Adrenal gland (tissue), 19 donors: ENCODE measurements at places on chromosomes 16 and 17. TPM values are rescaled to one million over a fixed set of nuclear protein-coding genes. Genes with fewer than 3 reads are reported as not detected.

DNA sequence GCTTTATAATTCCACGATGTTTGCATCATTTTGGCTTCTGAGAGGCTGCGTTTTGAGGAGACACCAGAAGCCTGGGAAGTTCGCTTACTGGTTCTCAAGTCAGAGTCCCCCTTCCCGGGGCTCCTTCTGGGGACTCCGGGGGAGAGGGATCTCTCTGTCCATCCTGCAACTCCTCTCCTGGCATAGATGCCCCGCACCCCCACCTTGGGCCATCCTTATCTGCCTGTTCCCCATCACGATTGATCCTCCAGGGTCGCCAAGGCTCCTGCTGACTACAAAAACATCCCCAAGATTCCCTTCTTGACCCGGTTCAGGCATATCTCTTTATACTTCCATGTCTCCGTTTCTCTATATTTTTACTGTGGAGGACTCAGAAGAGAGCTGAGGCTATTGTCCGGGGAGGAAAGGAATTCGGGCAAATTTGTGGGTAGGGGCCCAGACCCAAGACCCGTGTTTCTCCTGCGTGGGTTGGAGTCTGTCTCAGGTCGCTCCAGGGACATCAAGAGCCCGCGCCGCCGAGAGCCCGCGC lies 18.4 kb upstream of the HOXB13 start:
- no peaks in the 10 kb centered on the region for H3K36me3 ChIP-seq
- no peaks in the 10 kb centered on the region for H3K4me1 ChIP-seq
- DNase-seq = no peak
- H3K4me3 ChIP-seq = no peak overlapping the region

WSCD1 gene
- 2.9 TPM for polyA plus RNA-seq

DNA sequence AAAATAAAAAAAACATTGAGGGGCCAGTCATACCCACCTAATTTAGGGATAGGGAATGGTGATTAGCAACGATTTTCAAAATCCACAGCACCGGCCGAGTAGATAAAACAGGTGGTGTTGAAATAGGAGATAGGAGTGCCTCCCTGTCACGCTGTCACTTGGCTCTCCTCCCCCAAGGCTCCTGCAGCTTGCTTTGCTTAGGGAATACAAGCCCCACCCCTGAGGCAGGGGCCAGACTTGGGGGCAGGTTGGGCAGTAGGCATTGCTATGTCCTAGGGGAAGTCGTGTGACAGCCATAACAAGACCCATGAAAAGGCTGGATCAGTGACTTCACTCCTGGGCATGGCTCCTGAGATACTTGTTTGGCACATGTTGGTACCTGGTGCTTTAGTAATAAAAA lies 25.8 kb downstream of the POLR2A start:
- no peaks in the 10 kb centered on the region for H3K4me1 ChIP-seq
- no peaks in the 10 kb centered on the region for H3K36me3 ChIP-seq
- no peak overlapping the region for H3K27ac ChIP-seq
- no peaks in the 10 kb centered on the region for H3K27me3 ChIP-seq
- no peak for DNase-seq
- no peak overlapping the region for H3K4me3 ChIP-seq

RNF222 gene
- polyA plus RNA-seq = not detected

DNA sequence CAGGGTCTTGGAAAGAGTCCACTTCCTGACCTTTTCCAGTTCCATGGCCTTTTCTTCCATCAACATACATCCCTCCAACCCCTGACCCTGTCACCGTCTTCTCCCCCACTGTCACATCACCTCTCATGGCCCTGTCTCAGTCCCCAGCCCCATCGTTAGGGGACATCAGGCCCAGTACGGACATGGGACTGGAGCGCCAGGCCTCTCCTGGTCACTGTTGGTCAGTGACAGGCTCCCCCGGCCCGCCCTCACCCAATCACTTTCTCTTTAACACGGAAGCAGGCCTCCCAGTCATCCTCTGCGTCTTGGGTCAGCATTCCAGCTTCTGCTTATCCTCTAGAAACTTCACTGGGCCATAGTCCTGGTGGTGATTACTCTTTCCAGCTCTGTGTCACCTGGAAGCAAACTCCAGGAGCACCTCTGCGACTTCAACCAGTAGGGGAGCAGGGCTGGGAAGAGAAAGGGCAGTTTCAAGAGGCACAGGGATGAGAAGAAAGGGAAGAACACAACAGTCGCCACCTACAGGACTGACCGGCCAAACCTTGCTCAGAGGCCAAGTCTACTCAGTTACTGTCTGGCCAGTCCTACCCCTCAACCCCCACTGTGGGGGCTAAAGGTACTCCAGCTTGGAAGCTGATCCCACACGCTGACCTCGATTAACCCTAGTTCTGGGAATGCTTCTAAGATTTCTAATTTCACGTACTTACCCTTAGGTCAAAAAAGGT lies 15.9 kb upstream of the ICAM2 start:
- H3K36me3 ChIP-seq = peaks cover 16% of the 10 kb centered on the region
- no peak overlapping the region for H3K27ac ChIP-seq
- H3K4me3 ChIP-seq = no peak overlapping the region
- DNase-seq = no peak

DNA sequence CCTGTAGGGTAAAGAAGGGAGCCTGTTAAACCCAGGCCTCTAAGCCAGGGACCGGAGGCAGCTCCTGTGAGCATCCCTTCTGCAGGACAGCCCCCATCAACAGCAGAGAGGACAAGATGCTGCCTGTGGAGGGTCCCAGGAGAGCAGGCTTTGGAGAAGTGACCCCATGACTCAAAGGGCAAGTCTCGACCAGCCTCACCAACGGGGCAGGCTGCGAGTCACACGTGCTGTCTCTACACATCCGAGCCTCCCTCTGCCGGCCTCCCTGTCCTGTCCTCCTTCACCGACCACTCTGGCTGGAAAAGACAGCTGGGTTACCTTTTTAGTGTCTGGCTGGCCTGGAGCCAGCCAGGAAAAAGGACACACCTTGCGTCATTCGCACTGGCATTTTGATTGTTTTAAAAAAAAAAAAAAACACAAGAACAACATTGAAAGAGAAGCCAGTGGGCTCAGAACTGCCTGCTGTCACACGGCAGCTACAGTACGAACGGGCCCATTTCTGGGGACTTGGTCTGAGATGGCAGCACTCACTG lies 74.5 kb upstream of the RCVRN start:
- peak; percentile 26 for DNase-seq
- H3K27ac ChIP-seq = no peak overlapping the region
- H3K36me3 ChIP-seq = no peaks in the 10 kb centered on the region
- no peaks in the 10 kb centered on the region for H3K27me3 ChIP-seq

GRCh38 chr16:25258861-25259179 lies 1.2 kb upstream of the ZKSCAN2 start:
- no peak for DNase-seq
- peaks cover 13% of the 10 kb centered on the region for H3K36me3 ChIP-seq
- H3K27me3 ChIP-seq = no peaks in the 10 kb centered on the region
- H3K27ac ChIP-seq = peak overlapping the region; percentile 98

TAC4 gene
- not detected for polyA plus RNA-seq

TM4SF5 gene
- not detected for polyA plus RNA-seq

DNA sequence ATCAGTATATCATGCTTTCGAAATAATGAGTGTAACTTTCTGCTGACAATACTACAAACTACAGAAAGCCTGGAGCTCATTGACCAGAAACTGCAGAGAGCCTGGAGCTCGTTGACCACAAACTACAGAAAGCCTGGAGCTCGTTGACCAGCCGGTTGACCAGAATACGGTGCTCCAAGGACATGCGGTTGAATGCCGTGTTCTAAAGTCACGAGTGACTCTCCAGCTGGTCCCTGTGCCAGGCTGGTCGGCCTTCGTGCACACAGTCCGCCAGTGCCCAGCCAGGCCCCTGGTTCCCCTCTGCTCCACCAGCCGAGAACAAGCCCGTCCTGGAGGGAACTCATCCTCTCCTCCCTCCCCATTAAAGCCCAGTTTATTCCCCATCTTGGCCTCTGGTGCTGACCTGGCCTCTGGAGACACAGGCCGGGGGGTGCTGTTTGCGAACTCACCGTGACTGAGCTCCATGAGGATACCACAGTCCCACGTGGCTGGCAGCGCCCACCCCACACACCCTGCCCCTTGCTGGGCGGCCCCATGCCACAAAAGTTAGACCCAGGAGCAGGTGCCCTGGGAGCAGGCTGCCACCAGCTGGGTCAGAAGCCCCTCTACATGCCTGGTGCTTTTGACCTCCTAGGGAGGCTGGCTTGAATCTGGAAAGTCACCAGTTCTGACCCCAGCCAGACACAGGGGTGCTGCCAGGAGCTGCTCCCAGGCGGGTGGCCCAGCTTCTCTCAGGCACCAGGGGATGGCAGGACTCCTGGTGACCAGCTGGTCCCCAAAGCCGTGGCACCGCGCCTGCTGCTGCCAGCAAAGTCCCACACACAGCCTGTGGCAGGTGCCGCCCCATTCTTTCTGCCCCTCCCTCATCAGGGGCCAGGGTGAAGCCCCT lies 15.5 kb upstream of the CDH15 start:
- peak; percentile 41 for DNase-seq
- H3K4me3 ChIP-seq = no peak overlapping the region
- peaks cover 23% of the 10 kb centered on the region for H3K4me1 ChIP-seq
- H3K36me3 ChIP-seq = no peaks in the 10 kb centered on the region

- H3K36me3 ChIP-seq = no peaks in the 10 kb centered on the region
- H3K27ac ChIP-seq = no peak overlapping the region
- no peaks in the 10 kb centered on the region for H3K27me3 ChIP-seq
- H3K4me3 ChIP-seq = no peak overlapping the region
- no peaks in the 10 kb centered on the region for H3K4me1 ChIP-seq
- no peak for DNase-seq
Observed at GRCh38 chr17:49842846-49843245, 5.0 kb downstream of the TAC4 start.

- DNase-seq = peak; percentile 65
- no peak overlapping the region for H3K4me3 ChIP-seq
- peaks cover 6% of the 10 kb centered on the region for H3K4me1 ChIP-seq
- H3K36me3 ChIP-seq = no peaks in the 10 kb centered on the region
Observed at GRCh38 chr17:48814504-48814903, 2.5 kb downstream of the TTLL6 start.

TAOK1 gene
- polyA plus RNA-seq = 6.4 TPM

- no peak overlapping the region for H3K4me3 ChIP-seq
- no peaks in the 10 kb centered on the region for H3K36me3 ChIP-seq
- no peaks in the 10 kb centered on the region for H3K4me1 ChIP-seq
- H3K27me3 ChIP-seq = no peaks in the 10 kb centered on the region
- DNase-seq = no peak
Observed at GRCh38 chr17:50123649-50124349, 6.2 kb downstream of the SAMD14 start.

- H3K27ac ChIP-seq = no peak overlapping the region
- no peaks in the 10 kb centered on the region for H3K4me1 ChIP-seq
- H3K36me3 ChIP-seq = no peaks in the 10 kb centered on the region
- no peak overlapping the region for H3K4me3 ChIP-seq
- H3K27me3 ChIP-seq = no peaks in the 10 kb centered on the region
- no peak for DNase-seq
Observed at GRCh38 chr16:13742928-13743327, 177.0 kb upstream of the ERCC4 start.

DNA sequence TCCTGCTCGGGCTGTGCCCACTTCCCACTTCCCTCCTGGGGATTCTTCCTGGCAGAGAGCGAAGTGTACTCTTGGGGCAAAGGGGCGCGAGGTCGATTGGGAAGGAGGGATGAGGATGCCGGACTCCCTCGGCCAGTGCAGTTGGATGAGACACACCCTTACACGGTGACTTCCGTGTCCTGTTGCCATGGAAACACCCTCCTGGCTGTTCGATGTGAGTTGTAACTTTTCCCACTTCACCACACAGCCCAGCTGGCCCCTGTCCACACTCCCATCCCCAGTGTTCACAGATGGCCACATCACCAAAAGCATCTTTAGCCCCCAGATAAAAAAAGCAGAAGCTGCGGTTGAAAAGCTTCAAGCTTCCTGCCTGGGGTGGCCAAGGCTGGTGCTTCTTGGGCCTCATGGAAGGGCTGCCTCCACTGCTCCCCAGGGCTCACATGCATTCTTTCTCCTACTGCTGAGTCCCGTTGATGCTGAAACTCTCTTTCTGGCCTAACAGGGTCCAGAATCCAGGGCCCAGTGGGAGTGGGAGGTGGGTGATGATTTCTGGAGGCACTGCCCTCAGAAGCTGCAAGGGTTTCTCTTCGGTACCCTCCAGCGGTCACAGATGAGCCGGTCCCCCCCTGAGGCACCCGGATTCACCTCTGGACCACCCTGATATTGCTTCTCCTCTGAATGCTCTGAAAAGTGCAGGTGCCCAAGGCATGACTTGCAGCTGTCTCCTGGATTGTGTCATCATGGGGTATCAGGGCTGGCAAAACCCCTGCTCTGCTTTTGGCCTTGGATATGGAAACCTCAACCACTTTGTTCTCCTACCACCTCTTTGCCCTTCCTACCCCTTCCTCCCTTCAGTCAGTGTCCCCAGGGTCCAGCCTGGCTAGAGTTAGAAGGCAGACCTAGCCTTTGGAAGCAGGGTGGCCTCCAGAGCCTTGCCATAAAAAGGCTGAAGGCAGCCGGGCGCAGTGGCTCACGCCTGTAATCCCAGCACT lies 2.2 kb upstream of the TRAF4 start:
- H3K4me3 ChIP-seq = no peak overlapping the region
- H3K27ac ChIP-seq = no peak overlapping the region
